Neuronal stem cell (in vitro differentiated cells): ENCODE measurements at places on chromosomes 5 and 9.

- H3K27ac ChIP-seq = no peak overlapping the region
- H3K4me3 ChIP-seq = no peak overlapping the region
- peaks cover 3% of the 10 kb centered on the region for H3K4me1 ChIP-seq
- DNase-seq = no peak
- H3K27me3 ChIP-seq = peaks cover 32% of the 10 kb centered on the region
- no peaks in the 10 kb centered on the region for H3K36me3 ChIP-seq
Observed at GRCh38 chr5:176131771-176132170, 106.5 kb upstream of the SIMC1 start.

- no peak overlapping the region for H3K4me3 ChIP-seq
- peaks cover 95% of the 10 kb centered on the region for H3K36me3 ChIP-seq
- no peaks in the 10 kb centered on the region for H3K27me3 ChIP-seq
- H3K4me1 ChIP-seq = no peaks in the 10 kb centered on the region
- DNase-seq = no peak
Observed at GRCh38 chr5:138557677-138558076, 14.6 kb upstream of the ETF1 start.

DNA sequence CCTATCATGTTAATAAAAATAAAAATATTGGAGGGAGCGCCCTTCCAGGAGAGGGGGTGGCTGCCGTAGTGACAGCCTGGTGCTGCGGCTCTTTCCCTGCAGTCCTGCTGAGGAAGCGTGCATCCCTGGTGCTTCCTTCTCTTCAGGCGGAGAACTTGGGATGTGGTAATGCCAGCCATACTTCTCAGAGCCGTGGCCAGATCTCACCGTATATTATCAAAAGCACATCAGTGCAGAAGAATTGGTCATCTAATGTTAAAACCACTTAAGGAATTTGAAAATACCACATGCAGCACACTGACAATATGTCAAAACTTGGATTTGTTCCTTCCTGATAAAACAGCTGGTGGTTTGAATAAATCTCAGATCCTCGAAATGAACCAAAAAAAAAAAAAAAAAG is 17.7 kb downstream of the C9orf40 start:
- no peaks in the 10 kb centered on the region for H3K4me1 ChIP-seq
- no peak overlapping the region for H3K4me3 ChIP-seq
- H3K27me3 ChIP-seq = no peaks in the 10 kb centered on the region
- DNase-seq = no peak
- H3K36me3 ChIP-seq = no peaks in the 10 kb centered on the region

- H3K4me1 ChIP-seq = no peaks in the 10 kb centered on the region
- H3K27me3 ChIP-seq = no peaks in the 10 kb centered on the region
- no peak overlapping the region for H3K27ac ChIP-seq
- H3K36me3 ChIP-seq = no peaks in the 10 kb centered on the region
Observed at GRCh38 chr5:127492854-127493738, 24.3 kb upstream of the PRRC1 start.

- DNase-seq = no peak
- H3K36me3 ChIP-seq = peaks cover 3% of the 10 kb centered on the region
- H3K27ac ChIP-seq = no peak overlapping the region
- no peaks in the 10 kb centered on the region for H3K4me1 ChIP-seq
- H3K27me3 ChIP-seq = no peaks in the 10 kb centered on the region
Observed at GRCh38 chr5:6459896-6460295, 11.2 kb downstream of the UBE2QL1 start.
